ENCODE measurements at places on chromosomes 16 and 17. TPM values are rescaled to one million over a fixed set of nuclear protein-coding genes. Genes with fewer than 3 reads are reported as not detected.

SULT1A4 gene
- 0.89 TPM for polyA plus RNA-seq

GNGT2 gene
- polyA plus RNA-seq = not detected

INCA1 gene
- polyA plus RNA-seq = 0.21 TPM

SUMO2 gene
- 107 TPM for polyA plus RNA-seq

DNA sequence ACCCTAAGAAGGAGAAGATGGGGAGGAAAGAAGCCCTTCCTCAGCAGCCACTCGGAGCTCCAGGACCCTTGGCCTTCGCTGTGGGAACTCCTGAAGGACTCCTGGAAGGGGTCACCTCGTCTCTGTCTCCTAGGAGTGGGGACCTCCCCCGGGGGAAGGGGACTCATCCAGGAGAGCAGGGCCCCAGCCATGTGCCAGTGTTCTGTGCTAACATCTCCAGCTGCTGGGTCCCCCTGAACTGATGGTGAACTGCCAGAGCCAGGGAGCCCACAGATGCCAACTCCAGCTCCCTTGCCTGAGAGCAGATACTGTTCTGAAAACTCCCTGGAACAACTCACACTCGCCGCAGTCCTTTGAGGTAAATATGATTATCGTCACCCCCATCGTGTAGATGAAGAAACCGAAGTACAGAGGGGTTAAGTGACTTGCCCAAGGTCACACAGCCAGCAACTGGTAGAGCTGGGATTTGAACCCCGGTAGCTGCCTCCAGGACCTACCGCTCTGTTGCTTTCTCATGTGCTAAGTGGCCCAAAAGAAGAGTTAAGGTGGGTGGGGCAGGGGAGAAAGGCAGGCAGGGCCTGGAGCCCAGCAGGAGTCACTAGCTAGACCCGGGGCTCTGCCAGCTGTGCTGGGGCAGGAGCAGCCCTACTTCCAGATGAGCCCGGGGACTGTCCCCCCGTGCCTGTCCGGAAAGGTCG is 10.5 kb downstream of the TIMM22 start:
- DNase-seq = no peak

DNA sequence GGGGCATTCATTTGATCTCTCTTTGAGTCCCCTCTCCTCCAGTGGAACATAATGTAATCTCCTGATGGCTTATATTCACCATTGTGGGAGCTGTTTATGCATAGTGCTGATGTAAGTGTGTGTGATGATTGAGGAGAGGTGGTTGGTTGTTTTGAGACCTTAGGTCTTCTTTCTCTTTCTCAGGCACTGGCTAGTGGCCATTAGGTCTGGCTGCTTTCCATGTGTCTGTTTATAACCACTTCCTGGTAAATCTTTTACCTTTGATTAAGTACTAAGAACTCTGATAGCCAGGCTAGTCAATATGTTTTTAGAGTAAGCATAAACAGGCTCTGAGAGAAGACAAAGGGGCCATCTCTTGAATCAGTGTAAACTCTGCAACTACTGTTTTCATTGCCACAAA is 27.9 kb downstream of the VAT1L start:
- DNase-seq = no peak

DNA sequence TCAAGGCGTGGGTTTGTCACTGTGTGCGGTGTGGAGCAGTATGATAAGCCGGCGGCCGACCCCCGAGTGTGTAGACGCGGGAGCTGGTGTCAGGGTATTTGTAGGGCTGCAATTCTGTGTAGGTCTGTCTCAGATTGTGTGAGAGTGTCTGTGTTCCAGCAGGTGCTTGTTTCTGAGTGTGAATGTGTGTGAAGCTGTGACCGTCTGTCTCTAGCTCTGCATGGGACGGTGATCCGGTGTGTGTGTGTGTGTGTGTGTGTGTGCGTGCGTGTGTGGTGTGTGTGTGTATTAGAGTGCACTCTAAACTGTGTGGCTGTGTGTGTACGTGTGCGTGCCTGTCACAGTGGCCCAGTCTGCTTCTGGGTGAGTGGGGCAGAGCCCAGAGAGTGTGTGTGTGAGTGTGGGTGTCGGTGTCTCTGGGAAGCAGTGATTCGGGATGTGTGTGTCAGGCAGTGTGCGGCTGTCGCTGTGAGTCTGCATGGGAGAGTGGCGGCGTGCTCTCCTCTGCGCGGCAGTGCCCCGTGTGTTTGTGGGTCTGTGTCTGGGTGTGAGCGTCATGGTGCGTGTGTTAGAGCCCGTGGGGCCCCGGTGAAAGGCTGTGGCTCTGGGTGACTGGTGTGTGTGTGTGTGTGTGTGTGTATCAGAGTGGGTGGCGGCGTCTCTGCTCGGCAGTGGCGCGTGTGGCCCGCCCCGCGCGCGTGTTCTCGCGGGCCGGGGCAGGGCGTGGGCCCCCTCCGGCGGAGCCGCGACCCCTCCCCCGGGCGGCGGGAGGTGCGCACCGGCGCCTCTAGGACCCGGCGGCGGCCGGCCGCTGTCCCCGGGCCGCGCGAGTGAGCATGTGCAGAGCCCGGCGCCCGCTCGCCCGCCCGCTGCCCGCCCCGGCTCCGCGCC is at the start of gene WSCD1:
Gene WSCD1, plus strand, starts transcription at position 841 of the 891 bp plus-strand sequence. CDS start 10,280 bp downstream, outside the sequence.
- no peak for DNase-seq

DNA sequence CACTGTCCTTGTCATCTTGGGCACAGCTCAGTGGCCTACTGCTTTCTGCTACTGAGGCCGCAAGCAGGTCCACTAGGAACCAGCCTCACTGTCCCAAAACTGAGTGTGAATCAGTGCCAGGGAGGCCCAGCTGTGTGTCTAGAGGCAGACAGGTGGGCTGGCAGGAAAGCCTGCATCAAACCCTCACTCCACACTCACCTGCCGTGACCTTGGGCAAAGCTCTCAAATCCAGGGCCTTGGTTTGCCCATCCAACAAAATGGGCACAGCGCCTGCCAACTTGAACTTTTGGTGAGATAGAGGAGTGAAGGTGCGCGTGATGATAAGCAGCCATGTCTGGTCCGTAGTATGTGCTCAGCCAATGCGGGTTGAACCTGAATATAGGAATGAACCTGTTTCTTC is 14.8 kb downstream of the ATP2C2 start:
- no peak for DNase-seq

- no peak for DNase-seq
Measured at GRCh38 chr17:50613007-50613992, 21.4 kb upstream of the ABCC3 start.

- no peak for DNase-seq
Measured at GRCh38 chr17:17698869-17699351, 17.7 kb downstream of the RAI1 start.

- no peak for DNase-seq
Measured at GRCh38 chr16:66885491-66885890, 5.2 kb downstream of the PDP2 start.

DNA sequence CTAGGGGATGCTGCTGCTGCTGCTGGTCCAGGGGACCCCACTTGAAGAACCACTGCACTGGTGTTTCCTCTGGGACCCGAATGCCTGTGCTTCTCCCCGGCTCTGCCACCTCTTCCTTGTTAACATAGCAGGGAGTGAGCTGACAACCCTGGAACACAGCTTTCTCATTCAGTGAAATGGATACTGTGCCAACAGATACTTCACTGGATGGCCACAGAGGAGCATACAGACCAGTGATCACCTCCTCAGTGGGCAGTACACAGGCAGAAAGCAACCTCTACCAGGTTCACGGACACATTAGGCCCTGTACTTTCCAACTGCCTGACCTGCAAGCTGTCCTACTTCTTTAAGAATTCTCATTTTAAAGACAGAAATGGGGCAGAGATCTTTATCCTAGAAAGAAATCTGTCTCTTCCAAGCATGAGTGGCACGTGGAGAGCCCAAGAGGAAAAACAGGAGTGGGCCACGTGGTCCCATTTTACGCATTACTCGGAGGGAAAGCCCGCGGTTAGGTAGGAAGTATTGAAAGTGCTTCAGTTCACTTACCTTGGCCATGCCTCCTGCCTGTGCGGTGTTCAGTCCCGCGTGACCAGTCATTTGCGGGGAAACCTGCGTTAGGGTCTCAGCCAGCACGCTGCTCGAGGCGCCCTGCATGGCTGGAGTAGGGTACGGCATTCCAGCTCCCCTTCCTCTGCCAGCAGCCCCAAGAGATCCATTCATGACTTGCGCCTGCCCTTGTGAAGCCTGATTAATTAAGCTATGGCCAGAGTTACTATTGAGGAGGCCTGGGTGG is 30.6 kb downstream of the CREBBP start:
- DNase-seq = no peak

- DNase-seq = no peak
Measured at GRCh38 chr17:40443196-40443987, at the start of gene IGFBP4. IGFBP4 (plus strand) TSS chr17:40443450; CDS start chr17:40443736, 286 bp downstream.

DNA sequence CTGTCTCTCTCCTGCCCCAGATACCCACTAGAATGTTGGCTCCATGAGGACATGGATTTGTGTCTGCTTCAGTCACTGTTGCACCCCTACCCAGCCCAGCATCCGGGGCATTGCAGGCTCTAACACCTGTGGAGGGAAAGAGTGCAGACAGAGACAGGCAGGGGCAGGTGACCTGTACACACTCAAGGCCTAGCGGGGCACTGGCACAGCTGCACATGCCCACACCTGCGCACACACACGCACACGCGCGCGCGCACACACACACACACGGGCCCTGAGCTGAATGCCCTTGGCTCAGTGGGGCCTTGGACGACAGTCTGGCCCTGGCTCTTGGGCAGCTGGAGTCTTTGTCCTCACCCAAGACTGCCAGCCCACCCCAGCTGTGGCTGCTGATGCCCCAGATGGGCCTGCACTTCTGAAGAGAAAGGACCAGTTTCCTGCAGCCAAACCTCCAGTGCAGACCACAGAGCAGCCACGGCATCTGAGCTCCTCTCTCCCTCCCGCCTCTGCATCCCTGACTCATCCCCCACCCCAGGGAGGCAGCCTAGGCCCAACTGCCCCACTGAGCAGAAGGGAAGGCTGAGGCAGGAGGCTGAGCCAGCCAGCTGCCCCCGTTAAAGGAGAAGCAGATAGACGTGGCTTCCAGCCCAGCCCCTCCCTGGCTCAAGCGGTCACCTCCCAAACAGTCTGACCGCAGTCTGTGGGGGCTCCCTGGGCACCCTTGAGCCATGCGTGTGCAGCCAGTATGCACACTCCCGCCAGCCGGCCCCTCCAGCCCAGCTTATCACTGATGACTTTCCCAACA is 12.3 kb upstream of the RAI1 start:
- DNase-seq = no peak

DNA sequence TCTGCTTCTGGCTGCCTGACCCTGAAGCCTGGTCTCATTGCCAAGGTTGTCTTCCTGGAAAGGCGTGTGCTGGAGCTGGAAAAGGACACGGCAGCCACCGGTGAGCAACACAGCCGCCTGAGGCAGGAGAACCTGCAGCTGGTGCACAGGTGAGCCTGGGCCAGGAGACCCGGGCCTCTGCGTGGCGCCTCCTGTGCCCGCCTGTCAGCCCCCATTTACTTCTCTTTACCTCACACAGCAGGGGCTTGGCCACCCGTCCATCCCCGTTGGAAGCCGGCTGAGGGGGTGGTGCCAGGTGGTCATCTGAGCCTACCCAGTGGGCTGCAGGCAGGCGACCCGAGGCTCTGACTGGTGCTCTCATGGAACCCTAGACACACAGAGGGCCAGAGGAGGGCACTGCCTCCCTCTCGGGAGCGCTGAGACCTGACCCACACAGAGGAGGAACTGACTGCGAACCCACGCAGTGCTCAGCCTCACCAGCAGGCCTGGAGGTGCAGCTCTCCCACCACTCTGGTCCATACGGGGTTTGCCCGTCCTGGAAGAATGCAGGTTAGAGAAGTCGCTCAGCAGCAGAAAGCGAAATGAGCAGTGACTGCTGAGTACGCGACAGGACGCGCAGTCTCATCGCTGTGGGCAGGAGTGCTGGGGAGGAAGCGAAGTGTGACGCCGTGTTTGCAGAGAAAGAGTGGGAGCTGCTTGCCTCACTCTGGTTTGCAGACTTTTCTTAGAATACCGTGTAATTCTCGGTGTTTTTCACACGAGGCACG is 21.9 kb upstream of the CAPN15 start:
- no peak for DNase-seq

- DNase-seq = no peak
Measured at GRCh38 chr17:65389949-65390348, 171.5 kb downstream of the AXIN2 start.

DNA sequence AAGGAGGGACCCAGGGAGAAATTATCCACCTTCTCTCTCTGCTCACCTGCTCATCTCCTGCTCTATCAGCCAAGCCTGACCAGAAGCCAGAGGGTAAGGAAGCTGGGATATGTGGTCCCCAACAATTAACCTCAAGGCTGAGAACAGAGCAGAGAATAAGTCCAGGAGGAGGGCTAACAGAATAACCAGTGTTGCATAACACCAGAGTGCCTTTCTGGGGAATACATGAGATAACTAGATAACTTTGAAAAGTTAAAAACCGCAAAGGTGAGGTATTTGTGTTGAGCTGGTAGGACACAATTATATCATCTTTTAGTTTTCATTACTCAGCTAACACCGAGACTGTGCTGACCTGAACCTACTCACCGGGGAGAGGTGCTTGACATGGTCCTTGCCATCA is 180.8 kb downstream of the SALL1 start:
- DNase-seq = no peak

- DNase-seq = peak; percentile 69
Measured at GRCh38 chr16:30567991-30568638, 3.4 kb downstream of the ZNF688 start.

DNA sequence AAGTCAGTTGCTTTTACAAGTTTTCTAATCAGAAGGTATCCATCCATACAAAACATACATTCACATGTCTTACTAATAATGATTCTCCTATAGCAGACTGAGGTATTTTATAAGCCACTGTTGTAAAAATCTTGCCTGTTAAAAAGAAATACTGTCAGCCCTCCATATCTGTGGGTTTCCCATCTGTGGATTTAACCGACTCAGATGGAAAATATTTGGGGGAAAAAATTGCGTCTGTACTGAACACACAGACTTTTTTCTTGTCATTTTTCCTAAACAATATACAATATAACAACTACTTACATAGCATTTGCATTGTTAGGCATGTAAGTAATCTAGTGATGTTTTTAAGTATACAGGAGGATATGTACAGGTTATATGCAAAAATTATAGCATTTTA is 90.4 kb downstream of the PARN start:
- DNase-seq = no peak

- no peak for DNase-seq
Measured at GRCh38 chr17:8875436-8875835, 8.0 kb upstream of the PIK3R6 start.

DNA sequence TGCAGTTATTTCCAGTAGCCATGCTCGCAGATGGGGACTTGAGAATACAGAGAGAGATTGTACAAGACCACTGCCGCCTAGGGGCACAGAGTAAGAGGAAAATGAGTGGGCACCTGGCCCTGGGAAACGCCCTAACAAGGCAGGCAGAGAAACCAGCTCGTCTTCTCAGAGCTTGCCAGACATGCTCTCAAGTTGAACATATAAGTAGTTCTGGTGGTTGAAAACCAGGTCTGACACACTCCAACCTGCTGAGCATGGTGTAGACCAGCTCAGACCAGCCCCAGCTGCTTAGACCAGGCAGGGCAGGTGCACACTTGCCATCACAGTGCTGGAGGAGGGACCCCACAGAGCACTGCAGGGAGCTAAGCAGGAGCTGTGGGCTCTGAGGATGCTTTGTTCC is 250.5 kb downstream of the CPPED1 start:
- peak; percentile 21 for DNase-seq
